ENCODE measurements at places on chromosomes 16 and 17.
A peak's percentile ranks its signal among the peaks of the same experiment; 100 is the strongest.

- no peak for DNase-seq
These were observed 383.4 kb downstream of the CDH11 start for GRCh38 chr16:64738321-64738960.

- peak; percentile 37 for DNase-seq
These were observed 1.3 kb downstream of the MAPK8IP3 start for GRCh38 chr16:1707193-1707790.

- no peak for DNase-seq
These were observed 20.2 kb upstream of the OR3A1 start for GRCh38 chr17:3318336-3318735.

- DNase-seq = no peak
These were observed 967 bp upstream of the CDH15 start for GRCh38 chr16:89170346-89171215.

- DNase-seq = no peak
These were observed 32.4 kb downstream of the HSBP1 start for GRCh38 chr16:83840060-83840617.

GRCh38 chr17:63439687-63440086 is 6.4 kb downstream of the CYB561 start:
- no peak for DNase-seq

GRCh38 chr16:12290165-12290564 is 313.6 kb downstream of the SNX29 start:
- DNase-seq = no peak

- DNase-seq = no peak
These were observed 23.0 kb downstream of the VPS35L start for GRCh38 chr16:19578378-19578971.

GRCh38 chr16:984121-984694 is 2.6 kb downstream of the SOX8 start:
- DNase-seq = no peak

GRCh38 chr17:78889531-78889930 is 13.5 kb downstream of the CEP295NL start:
- DNase-seq = no peak

DNA sequence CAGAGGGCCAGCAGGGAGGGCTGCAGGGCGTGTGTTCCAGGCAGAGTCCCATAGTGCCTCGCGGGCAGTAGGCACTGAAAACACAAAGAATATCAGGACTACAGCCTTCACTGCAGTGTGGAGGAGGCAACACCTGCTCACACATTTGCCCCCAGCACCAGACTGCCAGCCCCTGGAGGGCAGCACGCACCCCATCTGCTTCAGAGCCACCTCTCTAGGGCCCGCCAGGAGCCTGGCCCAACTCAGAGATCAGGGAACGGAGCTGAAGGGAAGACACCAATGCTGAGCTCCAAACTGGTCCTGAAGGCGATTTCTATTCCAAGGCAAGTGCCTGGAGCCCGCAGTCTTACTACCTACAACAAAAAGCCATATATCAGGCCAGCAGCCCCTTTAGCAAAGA is 130.3 kb downstream of the ZNF423 start:
- DNase-seq = no peak

GRCh38 chr17:77407321-77408277 is 266.8 kb downstream of the SEC14L1 start:
- DNase-seq = no peak

- no peak for DNase-seq
These were observed 15.6 kb upstream of the TEX2 start for GRCh38 chr17:64278614-64279013.

DNA sequence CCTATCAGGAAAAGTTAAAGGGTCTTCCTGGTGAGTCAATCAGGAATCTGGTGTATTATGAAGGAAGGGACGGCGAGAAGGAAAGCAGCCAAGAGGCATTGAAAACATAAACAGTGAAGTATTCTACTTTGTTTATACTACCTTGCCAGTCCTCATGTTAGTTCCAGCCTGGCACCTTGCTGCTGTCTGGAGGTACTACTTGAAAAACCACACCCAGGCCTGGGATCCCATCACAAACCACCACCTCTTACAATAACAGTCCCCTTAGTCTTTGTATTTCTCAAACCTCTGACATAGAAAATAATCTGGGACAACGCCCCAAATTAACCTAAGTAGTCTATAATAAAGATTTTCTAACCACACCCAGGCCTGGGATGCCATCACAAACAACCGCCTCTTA is 676.7 kb upstream of the SOX9 start:
- DNase-seq = no peak

DNA sequence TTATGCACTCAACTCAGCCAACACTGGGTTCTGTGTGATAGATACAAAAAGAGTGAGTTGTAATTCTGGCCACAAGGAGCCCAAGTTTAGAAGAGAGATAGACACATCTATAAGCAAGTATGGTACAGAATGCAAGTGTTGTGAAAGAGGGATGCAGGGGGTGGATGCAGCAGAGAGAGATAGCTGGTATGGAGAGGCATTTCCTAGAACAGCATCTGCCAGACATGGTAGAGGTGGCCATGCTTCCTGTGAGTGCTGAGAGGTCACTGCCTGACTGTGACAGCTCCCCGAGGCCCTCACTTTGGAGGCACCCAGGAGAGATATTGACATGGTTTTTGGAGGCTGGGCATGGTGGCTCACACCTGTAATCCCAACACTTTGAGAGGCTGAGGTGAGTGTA is 2.0 kb upstream of the KRTAP16-1 start:
- no peak for DNase-seq

DNA sequence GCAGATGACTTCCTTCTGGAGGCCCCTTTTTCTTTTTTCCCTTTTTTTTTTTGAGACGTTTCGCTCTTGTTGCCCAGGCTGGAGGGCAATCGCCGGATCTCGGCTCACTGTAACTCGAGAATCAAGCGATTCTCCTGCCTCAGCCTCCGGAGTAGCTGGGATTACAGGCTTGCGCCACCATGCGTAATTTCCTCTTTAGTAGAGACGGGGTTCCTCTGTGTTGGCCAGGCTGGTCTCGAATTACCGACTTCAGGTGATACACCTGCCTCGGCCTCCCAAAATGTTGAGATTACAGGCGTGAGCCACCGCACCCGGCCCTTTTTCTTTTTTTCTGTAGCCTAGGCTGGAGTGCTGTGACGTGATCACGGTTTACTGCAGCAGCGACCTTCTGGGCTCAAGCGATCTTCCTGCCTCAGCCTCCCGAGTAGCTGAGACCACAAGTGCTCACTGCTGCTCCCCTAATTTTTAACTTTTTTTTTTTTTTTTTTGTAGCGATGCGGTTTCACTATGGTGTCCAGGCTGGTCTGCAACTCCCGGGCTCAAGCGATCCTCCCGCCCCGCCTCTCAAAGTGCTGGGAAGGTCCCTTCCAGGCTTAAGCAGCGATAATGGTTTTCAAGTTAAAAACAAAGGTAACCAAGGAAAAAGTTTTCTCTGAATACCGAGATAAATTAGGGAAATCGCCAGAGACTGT is 956 bp upstream of the IST1 start:
- DNase-seq = peak; percentile 53

DNA sequence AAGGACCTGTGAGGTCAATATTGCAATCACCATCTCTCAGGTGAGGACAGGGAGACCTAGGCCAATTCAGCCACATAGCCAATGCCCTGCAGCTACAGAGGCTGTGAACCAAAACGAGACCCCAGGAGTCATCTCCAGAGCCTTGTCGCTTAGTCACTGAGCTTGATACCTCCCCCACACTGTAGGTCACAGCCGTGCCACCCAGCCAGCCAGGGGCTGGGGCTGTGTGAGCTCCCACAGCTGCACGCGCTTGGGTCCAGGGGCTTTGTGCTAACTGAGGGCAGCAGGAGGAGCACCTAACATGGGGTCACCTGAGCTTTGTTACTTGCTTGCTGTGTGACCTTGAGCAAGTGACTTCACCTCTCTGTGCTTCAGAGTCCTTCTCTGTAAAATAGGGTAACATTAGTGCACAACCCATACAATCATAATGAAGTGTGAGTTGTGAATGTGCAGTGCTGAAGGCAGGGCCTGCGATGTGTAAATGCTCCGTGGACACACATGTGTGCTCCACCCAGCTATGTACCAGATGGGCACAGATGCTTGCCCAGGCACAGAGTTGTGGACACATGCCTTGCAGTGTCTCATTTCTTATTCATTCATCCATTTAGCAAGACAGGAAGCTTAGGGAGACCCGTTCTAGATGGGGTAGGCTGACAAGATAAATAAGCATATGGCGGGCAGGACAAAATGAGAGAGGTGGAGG is 25.9 kb downstream of the SBK1 start:
- DNase-seq = no peak

GRCh38 chr16:80899809-80900592 is 95.6 kb upstream of the CDYL2 start:
- peak; percentile 92 for DNase-seq

- DNase-seq = no peak
These were observed 402.1 kb downstream of the UTP18 start for GRCh38 chr17:51662204-51663056.

DNA sequence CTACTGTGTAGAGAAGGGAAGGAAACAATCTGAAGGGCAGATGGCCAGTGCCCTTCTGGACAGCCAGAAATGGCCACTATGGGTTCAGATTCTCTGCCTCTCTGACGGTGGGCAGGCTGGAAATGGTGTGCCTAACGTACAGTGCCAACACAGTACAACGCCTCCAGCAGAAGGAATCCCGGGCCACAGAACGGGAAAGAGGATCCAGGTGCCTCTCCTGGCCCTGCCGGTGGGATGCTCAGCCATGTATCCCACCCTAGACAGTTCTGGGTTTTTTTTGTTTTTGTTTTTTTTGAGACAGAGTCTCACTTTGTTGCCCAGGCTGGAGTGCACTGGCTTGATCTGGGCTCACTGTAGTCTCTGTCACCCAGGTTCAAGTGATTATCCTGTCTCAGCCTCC is 71.5 kb downstream of the SLC5A11 start:
- DNase-seq = no peak

- DNase-seq = no peak
These were observed 9.5 kb upstream of the NDEL1 start for GRCh38 chr17:8426094-8426720.

GRCh38 chr17:45384789-45385262 is 47.8 kb downstream of the ARHGAP27 start:
- DNase-seq = no peak

GRCh38 chr16:48081656-48082055 is 74.1 kb downstream of the ABCC12 start:
- no peak for DNase-seq

DNA sequence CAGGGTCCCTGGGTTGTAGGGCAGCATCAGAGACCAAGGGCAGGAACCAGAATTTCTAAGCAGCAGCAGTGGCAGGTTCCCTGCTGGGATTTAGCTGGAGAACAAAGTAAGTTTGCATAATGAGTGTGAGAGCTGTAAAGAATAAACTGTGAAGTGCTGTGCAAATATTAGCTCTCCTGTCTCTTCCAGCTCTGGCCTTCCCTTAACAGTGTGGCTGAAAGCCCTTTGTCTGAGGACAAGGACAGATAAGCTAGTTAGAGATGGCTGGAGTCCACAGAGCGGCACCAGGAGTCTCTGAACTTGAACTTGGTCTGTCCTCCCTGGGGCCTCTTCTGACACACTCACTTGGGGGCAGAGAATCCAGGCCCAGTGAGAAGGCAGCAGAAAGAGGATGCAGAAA is 98.2 kb upstream of the WSCD1 start:
- no peak for DNase-seq

- DNase-seq = no peak
These were observed 646 bp upstream of the HES7 start for GRCh38 chr17:8124350-8125153.

GRCh38 chr17:17417718-17418181 is 59.0 kb upstream of the MED9 start:
- DNase-seq = no peak

- peak; percentile 79 for DNase-seq
These were observed 723 bp downstream of the TRIM37 start for GRCh38 chr17:59105852-59106462.

- peak; percentile 62 for DNase-seq
These were observed at the start of gene CD300LG for GRCh38 chr17:43846963-43847371. Gene CD300LG, plus strand, starts transcription at chr17:43847176. Its CDS starts 41 bp downstream, at chr17:43847217.

Data from Right ventricle myocardium superior (tissue), 1 donor.